ENCODE measurements at places on chromosomes 12 and 14.

DNA sequence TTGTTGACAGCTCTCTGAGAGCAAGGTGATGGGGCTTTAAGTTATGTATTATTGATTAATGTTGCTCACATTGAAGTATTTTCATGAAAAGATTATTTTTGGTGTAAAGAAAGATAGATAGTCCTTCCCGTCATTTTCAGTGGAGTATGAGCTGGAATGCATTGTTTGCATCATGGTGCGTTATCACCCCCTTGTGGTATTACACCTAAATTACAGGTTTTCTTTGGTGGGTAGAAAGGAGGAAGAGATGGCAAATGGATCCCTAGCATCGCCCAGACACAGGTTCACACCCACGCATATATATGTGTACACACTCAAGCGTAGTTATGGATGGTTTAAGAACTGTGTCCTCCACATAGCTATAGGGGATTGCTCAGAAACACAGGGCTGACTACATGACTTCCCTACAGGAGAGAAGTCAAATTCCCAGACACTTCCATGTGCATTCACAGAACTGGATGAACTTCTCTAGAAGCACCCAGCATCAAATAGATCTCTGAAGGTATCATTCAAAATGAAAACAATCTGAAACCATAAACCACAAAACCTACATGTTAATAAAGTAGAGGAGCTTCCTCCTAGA is 14.4 kb upstream of the SERPINA10 start:
- no peak for DNase-seq

- no peak for DNase-seq
Measured at GRCh38 chr12:84730561-84731162, 181.9 kb downstream of the SLC6A15 start.

DNA sequence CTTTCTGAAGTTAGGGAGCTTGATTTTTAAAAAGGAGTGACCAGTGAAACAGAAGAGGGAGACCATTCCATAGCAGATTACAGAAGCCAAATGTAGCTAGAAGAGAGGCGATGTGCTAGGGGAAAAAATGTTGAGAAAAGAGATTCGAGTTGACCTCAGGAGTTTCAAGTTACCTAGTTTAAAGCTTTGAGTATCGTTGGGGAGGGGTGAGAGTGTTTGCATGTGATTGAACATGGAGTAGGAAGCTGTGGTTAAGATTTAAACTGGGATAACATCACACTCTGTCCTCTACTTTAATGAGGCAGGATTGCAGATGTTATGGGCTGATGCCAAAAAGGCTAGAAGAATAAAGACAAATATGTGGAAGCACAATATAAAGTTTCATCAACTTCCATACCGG is 3.7 kb downstream of the LETMD1 start:
- no peak for DNase-seq

DNA sequence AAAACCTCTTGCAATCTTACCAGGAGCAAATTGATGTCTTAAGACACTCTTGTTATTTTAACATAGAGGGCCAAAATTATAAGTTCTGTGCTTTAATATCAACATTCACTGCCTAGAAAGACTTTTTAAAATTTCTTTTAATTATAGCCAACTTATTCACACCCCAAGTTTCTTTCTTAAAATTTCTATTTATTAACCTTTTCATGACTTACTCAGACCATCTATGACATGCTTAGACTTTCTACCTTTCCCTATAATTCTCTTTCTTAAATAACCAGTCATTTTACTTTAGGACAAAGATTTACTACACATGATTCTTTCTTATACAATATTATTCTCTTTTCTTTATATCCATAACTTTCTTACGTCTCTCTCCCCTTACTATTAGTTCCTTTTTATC is 220.4 kb downstream of the NUBPL start:
- no peak for DNase-seq

DNA sequence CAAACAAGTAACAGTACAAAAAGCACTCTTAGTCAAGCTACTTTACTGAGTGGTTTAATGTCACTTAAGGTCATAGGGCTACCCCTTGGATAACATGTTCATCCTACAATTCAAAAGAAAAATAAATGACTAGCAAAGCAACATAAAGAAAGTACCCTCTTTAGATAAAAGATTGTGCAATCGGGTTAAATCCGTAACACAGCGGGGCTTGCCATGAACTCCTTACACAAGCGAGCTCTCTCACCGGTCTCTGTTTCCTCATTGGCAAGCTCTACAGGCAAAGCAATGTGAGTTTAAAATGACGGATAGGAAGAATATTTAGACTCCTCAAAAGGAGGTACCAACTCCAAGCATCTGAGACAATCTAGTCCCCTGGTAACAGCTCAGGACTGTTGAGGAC is 140.6 kb downstream of the EGLN3 start:
- DNase-seq = no peak

DNA sequence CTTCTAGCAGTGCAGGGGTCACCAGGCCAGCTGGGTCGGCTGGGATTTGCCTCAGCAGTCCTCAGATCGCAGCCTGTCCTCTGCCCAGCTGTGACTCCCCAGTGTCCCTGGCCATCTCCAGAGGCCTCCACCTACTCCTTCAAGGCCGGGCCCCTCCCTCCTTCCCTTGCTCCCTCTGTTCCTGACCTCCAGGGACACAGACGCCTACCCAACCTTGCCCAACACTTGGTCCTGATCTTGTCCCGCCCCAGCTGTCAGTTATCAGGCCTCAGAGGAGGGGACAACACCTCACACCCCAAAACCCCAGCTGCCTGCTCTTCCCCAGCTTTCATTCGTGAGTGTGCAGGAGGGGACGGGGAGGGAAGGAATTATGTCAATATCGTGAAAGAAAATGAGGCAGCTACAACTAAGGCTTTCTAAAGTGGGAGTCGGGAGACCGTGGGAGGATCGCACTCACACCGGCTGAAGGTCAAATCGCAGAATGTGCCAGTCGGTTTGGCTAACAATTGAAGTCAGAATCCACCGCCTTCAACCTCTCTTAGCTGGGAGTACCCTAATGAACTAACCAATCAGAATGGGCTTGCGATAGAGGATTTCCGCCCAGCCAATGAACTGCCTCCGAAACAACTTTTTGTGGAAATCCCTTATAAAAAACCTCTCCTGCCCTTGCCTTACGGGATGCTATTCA is 9.4 kb upstream of the PLBD2 start:
- DNase-seq = no peak

DNA sequence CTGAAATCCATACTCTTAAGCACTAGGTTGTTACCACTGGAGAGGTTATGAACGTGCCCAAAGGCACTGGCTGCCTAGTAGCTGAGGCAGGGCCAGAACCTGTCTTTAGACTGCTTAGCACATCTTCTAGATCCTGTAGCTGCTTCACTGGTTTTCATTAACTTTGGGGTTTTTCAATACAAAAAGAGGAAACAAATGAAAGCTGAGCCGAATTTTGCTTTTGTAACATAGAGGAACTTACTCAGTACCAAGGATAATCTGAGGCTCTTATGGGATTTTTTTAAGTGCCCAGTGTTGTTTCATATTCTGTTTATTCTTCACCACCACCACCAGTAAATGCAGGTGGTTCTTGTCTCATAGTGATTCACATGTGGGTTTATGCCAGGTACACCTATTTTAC is 396.1 kb downstream of the RAD51B start:
- DNase-seq = no peak

GRCh38 chr12:75439930-75440329 is 40.6 kb upstream of the GLIPR1 start:
- no peak for DNase-seq

GRCh38 chr12:130761537-130762318 is 45.6 kb upstream of the RIMBP2 start:
- peak; percentile 61 for DNase-seq

- no peak for DNase-seq
Measured at GRCh38 chr12:121144416-121144914, 11.8 kb downstream of the P2RX7 start.

DNA sequence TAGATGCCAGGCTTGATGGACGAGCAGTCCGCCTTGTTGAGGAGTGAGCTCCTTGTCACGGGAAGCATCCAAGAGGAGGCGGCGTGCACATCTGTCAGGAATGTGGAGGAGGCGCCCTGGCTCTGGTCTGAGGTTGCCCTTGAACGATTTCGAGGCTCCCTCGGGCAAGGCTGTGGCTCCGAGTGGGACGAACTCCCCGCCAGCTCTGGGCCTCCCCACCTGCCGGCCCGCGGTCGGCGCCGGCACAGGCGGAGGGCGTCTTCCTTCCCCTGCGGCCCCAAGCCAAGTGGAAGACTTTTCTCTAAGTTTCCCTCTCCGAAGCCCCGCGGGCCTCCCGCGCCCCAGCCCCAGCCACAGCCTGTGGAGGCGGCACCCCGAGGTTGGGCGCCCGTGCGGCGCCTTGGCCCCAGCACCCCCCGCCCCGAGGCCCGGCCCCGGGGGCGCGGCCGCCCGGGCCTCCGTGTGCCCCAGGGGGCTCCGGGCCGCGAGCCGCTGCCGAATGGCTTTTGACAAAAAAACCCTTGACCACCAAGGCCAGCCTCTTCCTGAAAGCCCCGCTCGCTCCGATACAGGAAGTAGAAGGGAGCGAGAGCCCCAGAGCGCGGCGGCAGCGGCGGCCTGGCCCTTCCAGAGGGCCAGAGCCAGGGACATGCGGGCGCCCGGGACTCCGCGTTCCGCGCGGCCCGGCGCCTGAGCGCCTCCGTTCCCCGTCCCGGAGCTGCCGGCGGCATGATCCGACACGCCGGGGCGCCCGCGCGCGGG is at the start of gene RIN3:
Gene RIN3 (plus strand): TSS at position 578 of the 762 bp plus-strand sequence. CDS start 152 bp downstream, at position 730.
- DNase-seq = peak; percentile 80

DNA sequence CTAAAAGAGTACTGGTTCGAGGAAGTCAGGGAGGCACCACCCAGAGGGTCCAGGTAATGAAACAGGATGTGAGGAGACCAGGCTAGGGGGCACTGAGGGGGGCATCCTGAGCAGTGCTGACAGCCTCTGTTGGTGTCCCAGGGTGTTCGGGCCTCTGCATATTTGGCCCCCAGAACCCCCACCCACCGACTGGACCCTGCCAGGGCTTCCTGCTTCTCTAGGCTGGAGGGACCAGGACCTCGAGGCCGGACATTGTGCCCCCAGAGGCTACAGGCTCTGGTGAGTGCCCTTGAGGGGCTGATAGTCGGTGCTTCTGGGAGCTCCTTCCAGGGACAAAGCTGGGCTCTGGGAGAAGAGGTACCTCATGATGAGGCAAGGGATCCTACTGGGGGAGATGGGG is 2.6 kb downstream of the TROAP start:
- DNase-seq = no peak

GRCh38 chr14:84825481-84826251 is 704.3 kb upstream of the FLRT2 start:
- peak; percentile 26 for DNase-seq

DNA sequence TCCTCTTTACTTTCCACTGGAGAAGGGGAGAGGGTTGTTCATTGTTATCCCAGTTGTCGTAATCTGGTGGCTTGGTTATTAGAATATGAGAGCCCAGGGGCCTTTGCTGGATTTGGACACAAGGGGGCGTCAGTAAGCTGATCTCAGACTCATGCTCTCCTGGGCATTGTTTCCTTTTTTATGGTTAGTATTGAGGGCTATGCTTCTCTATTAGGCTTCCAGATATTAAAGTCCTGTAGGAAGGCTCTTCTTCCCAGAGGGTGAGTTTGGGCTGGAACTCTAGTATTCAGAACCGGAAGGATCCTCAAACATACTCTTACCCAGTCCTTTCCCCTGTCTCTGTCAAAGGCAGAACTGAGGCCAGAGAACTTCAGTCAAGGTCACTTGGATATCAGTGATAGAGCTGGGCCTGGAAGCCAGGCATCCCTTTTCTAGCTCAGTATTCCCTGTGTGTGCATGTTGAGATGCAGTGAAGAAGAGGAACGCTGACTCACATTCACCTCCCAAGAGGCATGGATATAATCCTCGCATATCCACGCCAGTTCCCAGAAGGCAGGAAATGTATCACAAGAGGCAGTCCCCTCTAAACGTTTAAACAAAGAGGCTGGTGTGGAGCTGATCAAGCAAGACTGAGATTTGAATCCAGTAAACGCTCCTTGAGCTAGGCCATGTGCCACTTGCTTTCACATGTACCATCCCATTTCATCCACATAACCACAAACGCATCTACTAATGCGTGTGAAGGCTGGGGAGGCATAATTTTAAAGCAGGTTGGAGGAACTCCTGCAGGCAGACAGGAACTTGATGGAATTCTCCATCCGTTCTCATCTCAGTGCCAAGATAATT is 41.6 kb downstream of the UBE3B start:
- DNase-seq = peak; percentile 77

DNA sequence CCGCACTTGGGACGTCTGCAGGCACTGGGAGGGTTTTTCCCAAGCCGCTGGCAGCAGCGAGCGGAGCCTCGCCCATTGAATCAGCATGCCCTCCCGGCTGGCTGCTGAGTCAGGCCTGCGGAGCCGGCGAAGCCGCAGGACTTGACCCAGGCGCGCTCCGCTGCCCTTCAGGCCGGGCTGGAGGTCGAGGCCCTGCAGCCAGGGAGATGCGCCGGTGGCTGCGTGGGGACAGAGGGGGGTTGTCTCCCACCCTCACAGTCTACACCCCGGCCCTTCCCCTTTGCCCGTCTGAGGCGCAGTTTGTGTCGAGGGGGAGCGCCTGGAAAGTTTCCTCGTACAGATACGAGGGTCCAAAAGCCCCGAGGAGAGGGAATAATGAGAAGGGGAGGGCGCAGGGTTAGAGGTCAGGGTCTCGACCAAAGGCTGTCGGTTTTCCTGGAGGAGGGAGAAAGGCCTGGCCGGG is 759 bp upstream of the KLC1 start:
- peak; percentile 84 for DNase-seq

DNA sequence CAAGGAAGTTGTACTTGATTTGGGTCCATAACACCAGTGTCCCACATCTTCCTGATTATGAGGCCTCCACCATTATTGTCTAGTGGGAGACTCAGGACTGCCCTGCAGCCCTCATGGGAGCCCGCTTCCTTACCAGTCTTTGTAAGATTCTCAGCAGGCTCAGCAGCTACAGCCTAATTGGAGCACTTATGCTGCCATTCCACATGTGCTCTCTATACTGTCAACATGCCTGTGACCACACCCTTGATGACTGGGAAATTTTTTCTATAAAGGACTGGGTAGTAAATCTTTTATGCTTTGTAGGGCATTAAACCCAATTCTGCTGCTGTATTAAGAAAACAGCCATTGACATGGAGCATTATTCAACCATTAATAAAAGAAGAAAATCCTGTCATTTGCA is 145.5 kb upstream of the IGF1 start:
- DNase-seq = no peak

DNA sequence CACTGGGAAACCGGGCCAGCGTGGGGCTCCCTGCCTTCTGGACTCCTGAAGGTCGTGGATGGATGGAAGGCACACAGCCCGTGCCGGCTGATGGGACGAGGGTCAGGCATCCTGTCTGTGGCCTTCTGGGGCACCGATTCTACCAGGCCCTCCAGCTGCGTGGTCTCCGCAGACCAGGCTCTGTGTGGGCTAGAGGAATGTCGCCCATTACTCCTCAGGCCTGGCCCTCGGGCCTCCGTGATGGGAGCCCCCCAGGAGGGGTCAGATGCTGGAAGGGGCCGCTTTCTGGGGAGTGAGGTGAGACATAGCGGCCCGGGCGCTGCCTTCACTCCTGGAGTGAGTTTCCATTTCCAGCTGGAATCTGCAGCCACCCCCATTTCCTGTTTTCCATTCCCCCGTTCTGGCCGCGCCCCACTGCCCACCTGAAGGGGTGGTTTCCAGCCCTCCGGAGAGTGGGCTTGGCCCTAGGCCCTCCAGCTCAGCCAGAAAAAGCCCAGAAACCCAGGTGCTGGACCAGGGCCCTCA is 26.9 kb downstream of the HIP1R start:
- DNase-seq = no peak

GRCh38 chr14:97976861-97977260 is 1179.7 kb downstream of the VRK1 start:
- DNase-seq = no peak

Data from AG08396 (cell line).